ENCODE measurements at places on chromosomes 16 and 17. TPM values are rescaled to one million over a fixed set of nuclear protein-coding genes. Genes with fewer than 3 reads are reported as not detected.

- H3K27ac ChIP-seq = no peak overlapping the region
- no peak for DNase-seq
- no peak overlapping the region for H3K4me3 ChIP-seq
- H3K36me3 ChIP-seq = no peaks in the 10 kb centered on the region
Measured at GRCh38 chr16:57555831-57556230, 13.4 kb downstream of the ADGRG5 start.

GRCh38 chr16:1906055-1906845, 12.0 kb downstream of the HS3ST6 start:
- DNase-seq = no peak
- no peaks in the 10 kb centered on the region for H3K4me1 ChIP-seq
- H3K4me3 ChIP-seq = no peak overlapping the region
- no peaks in the 10 kb centered on the region for H3K36me3 ChIP-seq

DNA sequence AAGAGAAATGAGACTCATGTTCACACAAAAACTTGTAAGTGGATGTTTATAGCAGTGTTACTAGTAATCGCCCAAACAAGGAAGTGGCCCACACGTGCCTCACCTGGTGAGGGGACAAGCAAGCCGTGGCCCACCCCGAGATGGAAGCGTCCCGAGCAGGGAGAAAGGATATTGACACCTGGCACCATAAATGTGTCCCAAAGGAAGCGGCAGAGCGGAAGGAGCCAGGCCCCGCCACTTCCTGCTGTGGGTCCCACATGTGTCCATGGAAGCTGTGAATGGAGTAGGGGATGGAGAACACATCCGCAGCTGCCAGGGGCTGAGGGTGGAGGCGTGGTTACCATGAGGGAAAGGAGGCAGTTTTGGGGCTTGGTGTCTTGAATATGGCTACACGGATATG, 18.9 kb downstream of the KCNJ18 start:
- no peaks in the 10 kb centered on the region for H3K4me1 ChIP-seq
- no peak overlapping the region for H3K4me3 ChIP-seq
- no peaks in the 10 kb centered on the region for H3K36me3 ChIP-seq
- no peak overlapping the region for H3K27ac ChIP-seq
- no peak for DNase-seq

- peaks cover 27% of the 10 kb centered on the region for H3K4me1 ChIP-seq
- H3K27me3 ChIP-seq = no peaks in the 10 kb centered on the region
- peak; percentile 92 for DNase-seq
- no peak overlapping the region for H3K4me3 ChIP-seq
- no peaks in the 10 kb centered on the region for H3K36me3 ChIP-seq
- H3K27ac ChIP-seq = peak overlapping the region; percentile 65
Measured at GRCh38 chr16:70737377-70738082, 51.7 kb upstream of the MTSS2 start.

- DNase-seq = no peak
- H3K4me3 ChIP-seq = no peak overlapping the region
- H3K27ac ChIP-seq = no peak overlapping the region
- H3K4me1 ChIP-seq = no peaks in the 10 kb centered on the region
Measured at GRCh38 chr17:81388091-81388611, 7.1 kb upstream of the BAHCC1 start.

- H3K4me1 ChIP-seq = peaks cover 19% of the 10 kb centered on the region
- DNase-seq = no peak
- H3K27me3 ChIP-seq = no peaks in the 10 kb centered on the region
- no peak overlapping the region for H3K4me3 ChIP-seq
Measured at GRCh38 chr16:15988268-15989013, 39.0 kb downstream of the ABCC1 start.

DNA sequence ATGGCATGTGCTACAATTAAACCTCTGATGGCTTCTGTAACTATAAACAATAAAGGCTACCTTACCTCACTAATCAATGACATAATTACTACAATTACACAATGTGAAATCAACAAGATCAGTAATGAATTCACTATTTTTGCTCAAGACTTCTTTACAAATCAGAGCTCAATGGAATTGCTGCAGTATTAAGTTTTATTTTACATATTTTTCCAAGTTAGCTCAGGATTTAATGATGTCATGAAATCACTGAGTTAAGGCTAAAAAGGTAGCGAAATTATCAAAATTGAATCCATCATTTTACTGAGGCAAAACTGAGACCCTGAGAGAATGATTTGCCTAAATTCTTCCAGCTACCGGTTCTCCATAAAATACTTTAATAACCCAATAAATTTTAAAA, 21.8 kb downstream of the ABCA5 start:
- H3K4me1 ChIP-seq = no peaks in the 10 kb centered on the region
- DNase-seq = no peak
- no peaks in the 10 kb centered on the region for H3K27me3 ChIP-seq
- H3K27ac ChIP-seq = no peak overlapping the region
- H3K36me3 ChIP-seq = no peaks in the 10 kb centered on the region

- no peak for DNase-seq
- peaks cover 31% of the 10 kb centered on the region for H3K4me1 ChIP-seq
- no peaks in the 10 kb centered on the region for H3K36me3 ChIP-seq
- no peaks in the 10 kb centered on the region for H3K27me3 ChIP-seq
Measured at GRCh38 chr17:57357830-57358430, 101.6 kb downstream of the MSI2 start.

DNA sequence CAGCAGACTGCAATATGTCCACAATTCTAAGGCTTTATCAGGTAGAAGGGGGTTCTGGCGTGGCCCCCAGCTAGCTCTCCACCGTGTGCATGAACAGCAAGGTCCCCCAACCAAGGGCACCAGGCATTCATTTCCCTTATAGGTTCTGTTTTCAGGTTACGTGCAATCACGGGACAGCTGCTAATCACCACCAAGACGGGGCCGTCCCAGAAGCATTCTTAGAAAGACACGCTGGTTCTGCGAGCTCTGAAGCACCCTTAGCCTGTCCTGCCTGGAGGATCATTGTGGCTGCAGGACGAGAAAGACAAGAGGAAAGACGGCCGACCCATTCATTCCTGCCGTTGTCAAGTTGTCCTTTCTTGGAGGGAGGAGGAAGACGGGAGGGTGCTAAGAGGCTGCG, 302.9 kb downstream of the SOX9 start:
- H3K4me3 ChIP-seq = no peak overlapping the region
- no peaks in the 10 kb centered on the region for H3K4me1 ChIP-seq
- DNase-seq = no peak
- H3K27ac ChIP-seq = no peak overlapping the region
- H3K27me3 ChIP-seq = no peaks in the 10 kb centered on the region
- no peaks in the 10 kb centered on the region for H3K36me3 ChIP-seq

GRCh38 chr17:32878211-32878610, 1.3 kb upstream of the MYO1D start:
- no peaks in the 10 kb centered on the region for H3K27me3 ChIP-seq
- H3K27ac ChIP-seq = no peak overlapping the region
- H3K4me3 ChIP-seq = no peak overlapping the region
- DNase-seq = no peak

CCR7 gene
- 152 TPM for total RNA-seq

All from CD8-positive, alpha-beta memory T cell (primary cell).